Natural killer cell (primary cell): ENCODE measurements at places on chromosomes 12 and 14. TPM values are rescaled to one million over a fixed set of nuclear protein-coding genes. Genes with fewer than 3 reads are reported as not detected.
A peak's percentile ranks its signal among the peaks of the same experiment; 100 is the strongest.

DNA sequence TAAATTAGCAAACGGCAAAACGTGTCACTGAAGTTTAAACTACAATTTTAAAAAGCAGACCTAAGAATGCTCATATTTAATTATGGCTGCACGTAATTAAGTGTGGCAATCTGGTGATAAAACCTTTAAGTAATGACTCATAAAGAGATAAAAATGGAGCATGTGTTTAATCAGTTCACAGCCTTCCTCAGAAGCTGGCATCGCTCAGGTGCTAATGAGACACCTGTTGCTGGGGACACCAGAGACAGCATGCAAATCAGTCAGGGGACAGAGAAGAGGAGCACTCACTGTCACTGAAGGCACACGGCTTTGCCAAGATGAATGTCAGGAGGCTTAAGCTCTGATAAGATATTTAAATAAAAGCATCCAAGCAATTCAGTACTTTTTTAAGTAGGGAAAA lies 840.3 kb downstream of the GALC start:
- DNase-seq = no peak

GRCh38 chr14:103545219-103545914 lies 16.4 kb downstream of the TRMT61A start:
- DNase-seq = no peak

DNA sequence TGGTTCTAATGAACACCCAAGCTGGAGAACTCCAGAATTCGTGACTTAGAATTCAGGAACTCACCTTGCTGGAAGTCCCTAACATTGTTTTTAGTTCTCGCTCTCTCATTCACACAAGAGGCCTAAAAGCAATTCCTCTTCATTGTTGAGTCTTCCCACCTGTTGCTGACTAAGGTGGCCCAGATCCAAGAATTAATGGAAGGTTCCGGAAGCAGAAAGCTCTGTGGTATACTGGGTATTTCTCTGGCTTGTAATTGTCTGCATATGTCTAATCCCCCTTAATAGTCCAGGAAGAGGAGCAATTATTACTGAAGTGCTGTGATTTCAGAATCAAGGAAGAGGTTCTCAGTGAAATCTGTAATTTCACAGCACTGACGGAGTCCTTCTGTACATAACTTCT lies 31.4 kb downstream of the TMEM233 start:
- no peak for DNase-seq

- DNase-seq = no peak
These were observed 371.2 kb downstream of the BTG1 start for GRCh38 chr12:91774434-91774921.

GRCh38 chr12:82659343-82660207 lies 27.1 kb upstream of the TMTC2 start:
- DNase-seq = no peak

DNA sequence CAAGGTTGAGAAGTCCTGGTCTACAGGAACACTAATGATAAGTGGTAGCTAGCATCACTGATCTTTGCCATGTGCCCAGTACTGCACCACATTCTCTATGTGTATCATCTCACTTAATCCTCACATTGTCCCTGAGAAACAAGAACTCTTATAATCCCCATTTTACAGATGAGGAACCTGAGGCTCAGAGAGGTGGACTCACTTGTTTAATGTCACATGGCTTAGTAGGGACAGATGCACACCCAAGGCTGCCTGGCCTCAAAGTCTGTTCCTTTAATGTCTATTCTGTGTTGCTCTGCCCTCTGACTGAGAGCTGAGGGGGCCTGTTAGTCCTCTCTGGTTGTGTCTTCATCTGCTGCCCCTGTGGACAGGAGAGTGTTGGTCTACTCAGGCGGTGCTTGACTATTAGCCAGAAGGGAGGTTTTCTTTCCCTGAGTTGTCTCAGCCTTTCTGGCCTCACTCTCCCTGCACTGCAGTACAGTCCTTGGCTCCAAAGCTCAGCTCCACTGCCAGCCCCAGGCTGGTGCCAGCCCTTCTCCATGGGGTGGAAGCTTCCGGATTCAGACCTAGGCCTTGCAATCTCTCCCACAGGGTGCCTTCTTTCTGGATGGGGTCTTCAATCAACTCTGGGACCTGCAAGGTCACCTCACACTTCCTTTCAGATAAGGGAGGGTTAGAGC lies 4.9 kb upstream of the DYNLL1 start:
- DNase-seq = no peak

GRCh38 chr14:64910847-64911495 lies 3.3 kb upstream of the CHURC1 start:
- DNase-seq = peak; percentile 31

DNA sequence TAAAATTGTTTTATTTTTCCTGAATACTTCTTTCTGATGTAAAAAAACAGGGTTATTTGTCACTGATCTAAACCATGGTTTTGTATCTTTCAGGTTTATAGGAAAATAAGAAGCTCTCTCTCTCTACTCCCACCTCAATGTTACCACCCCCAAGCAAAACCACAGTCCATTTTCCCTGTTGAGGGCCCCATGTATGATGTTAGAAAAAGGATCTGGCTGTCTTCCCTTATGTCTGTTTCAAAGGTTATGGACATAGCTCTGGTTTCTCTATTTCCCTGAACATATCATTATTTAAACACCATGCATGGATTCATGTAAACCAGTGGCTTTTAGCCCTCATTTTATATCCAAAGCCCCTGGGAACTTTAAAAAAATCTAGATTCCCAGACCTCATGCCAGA lies 649.0 kb upstream of the TBX3 start:
- no peak for DNase-seq

- no peak for DNase-seq
These were observed 76.8 kb downstream of the NINJ2 start for GRCh38 chr12:586318-587071.

DNA sequence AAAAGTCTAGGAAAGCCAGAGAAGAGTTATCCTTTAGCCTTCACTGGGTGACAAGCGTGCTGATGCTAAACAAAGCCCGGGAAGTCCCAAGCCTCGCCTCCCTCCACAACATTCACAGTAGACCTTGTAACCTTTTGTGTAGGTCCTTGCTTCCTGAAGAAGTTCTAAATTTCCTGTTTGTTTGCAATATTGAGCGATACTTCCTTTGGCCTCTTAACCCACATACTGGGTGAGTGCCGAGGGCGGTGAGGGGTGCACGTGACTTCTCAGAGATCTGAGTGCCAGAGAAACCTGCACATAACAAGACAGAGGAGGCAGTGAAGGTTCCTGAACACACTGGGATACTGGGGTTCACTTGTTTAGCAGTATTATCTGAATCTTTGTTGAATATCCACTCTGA lies 134.3 kb downstream of the PLXNC1 start:
- peak; percentile 73 for DNase-seq

DNA sequence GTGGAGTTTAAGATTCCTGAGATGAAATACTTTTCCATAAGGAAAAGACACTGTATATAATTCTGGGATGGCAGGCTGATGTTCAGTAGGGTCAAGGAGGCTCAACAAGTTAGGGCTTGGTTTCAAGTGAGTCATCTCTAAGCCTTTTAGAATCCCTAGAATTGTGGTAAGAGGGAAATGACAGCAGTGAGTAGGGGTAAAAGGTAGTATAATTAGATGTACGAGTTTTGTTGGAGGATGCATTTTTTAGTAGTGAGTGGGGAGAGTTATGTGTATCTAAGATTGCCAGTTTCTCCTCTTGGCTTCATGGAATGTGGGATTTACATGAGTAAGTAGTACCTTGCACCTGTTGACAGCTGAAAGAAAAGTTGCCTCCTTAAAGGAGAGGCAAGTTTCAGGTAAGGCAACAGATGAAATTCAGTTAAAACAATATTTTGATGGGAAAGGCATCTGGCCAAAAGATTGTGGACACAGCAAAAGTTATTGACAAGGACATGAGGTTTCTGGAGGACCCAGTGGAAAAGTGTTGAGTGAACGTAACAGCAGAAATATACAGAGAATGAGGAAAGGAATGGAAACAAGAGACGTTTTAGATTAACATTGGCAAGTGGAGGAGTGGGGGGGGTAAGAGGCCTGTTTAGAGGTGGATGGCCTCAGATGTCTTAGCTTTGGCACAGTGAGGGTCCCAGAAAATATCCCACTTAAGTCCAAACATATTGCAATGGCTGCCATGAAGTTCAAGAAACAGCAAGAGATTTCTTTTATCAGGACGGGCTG lies 21.8 kb downstream of the LMO3 start:
- no peak for DNase-seq

- DNase-seq = no peak
These were observed 166.8 kb downstream of the DAD1 start for GRCh38 chr14:22422238-22422637.

- DNase-seq = peak; percentile 58
These were observed 77.8 kb downstream of the DDX51 start for GRCh38 chr12:132066345-132066685.

DNA sequence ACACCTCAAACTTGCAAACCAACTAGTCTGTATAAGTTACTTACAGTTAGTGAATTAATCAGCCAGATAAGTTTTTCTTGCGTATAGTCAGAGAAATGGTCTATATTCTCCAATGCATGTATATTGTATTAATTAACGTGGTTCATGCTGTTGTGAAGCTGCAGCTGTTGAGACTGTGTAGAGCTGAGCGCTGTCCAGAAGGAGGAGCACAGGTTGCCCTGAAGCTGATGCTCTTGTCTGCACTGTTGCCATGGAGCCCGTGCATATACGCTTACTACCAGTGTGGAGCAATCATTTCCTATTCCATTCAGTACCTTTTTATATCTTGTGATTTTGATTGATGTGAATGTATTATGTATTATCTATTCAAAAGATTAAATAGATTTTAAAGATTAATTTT lies 74.3 kb upstream of the ARID2 start:
- DNase-seq = peak; percentile 27

GRCh38 chr12:4302881-4303280 lies 18.1 kb upstream of the TIGAR start:
- no peak for DNase-seq

GRCh38 chr12:107372229-107372658 lies 278.9 kb upstream of the CRY1 start:
- peak; percentile 19 for DNase-seq

DNA sequence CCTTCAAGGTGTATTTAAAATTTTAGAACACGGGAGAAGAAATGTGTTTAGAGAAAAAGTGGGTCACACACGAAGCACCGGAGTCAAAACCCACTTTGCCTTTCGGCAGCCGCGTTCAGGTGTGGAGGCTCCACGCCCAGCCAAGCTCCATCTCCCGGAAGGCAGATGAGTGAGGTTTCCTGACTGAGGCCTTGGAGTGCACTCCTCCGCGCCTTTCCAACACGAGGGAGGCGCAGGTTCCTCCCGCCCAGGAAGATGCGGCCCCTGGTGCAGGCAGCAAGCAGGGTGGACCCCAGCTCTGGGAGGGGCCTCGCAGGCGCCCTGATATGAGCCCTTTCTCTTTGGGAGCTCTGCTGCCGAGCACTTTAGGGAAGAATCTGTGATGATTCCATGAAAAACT lies 22.5 kb downstream of the MTA1 start:
- DNase-seq = no peak

- no peak for DNase-seq
These were observed 671.5 kb upstream of the TMEM132C start for GRCh38 chr12:127595506-127595905.

GRCh38 chr14:104290058-104290667 lies 151.8 kb downstream of the KIF26A start:
- DNase-seq = no peak

GRCh38 chr12:108856428-108857157 lies 790 bp downstream of the SSH1 start:
- peak; percentile 70 for DNase-seq

DNA sequence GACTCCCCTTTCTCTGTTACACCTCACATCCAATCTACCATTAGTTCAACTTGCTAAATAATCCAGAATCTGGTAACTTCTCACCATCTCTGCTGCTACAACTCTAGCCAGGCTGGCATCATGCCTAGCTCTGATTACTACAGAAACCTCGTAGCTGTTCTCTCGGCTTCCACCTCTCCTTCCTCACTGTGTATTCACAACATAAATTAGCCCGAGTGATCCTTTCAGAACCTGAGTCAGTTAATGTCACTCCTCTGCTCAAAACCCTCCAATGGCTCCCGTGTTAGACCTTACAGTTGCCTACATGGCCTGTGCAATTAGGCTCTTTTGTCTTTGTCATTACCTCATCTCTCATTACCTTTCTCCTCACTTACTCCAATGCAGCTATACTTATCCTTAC lies 139.4 kb downstream of the PDE3A start:
- no peak for DNase-seq

GRCh38 chr14:100864206-100864605 lies 38.3 kb downstream of the MEG3 start:
- no peak for DNase-seq

- DNase-seq = no peak
These were observed 909 bp upstream of the ETFBKMT start for GRCh38 chr12:31658471-31659086.

The VSIG10 gene
- 2.2 TPM for total RNA-seq

The B4GALNT1 gene
- 0.48 TPM for total RNA-seq

The SOAT2 gene
- total RNA-seq = not detected

The DGLUCY gene
- total RNA-seq = 110 TPM

The OR6C2 gene
- not detected for total RNA-seq

The RAB35 gene
- 85.9 TPM for total RNA-seq

The DIO3 gene
- total RNA-seq = not detected

The PPP4R4 gene
- not detected for total RNA-seq

The SYCP3 gene
- total RNA-seq = 2.4 TPM

The TSPAN11 gene
- total RNA-seq = not detected

The LIN7A gene
- 0.12 TPM for total RNA-seq

The FZD10 gene
- not detected for total RNA-seq

The GALC gene
- 67.2 TPM for total RNA-seq
